ENCODE measurements at places on chromosomes 12 and 14.

GRCh38 chr12:93569301-93569655 lies 3.2 kb upstream of the SOCS2 start:
- no peak for DNase-seq

- DNase-seq, result no peak
These were observed 142.1 kb downstream of the DYRK2 start for GRCh38 chr12:67790660-67791059.

DNA sequence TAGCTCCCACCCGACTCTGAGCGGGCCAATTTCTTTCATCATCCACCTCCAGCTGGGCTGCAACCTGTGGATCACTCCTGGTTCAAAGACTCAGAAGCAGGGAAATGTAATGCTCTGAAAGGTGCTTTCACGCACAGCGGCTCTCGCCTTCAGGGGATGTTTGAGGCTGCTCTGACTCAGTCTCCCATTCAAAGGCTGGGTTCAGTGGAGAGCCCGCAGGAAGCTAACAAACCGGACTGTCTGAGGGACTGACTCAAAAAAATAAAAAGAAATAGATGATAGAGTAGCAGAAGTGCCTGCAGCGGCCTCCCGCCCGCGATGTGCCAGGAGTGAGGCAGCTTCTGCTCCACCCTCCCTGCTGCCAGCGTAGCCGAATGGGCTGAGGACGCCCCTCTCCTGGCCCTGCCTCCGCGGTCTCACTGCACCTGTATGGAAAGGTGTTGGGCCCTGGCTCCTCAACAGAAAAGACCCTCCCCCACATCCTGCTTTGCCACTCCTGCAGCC lies 98.0 kb downstream of the GCH1 start:
- no peak for DNase-seq

DNA sequence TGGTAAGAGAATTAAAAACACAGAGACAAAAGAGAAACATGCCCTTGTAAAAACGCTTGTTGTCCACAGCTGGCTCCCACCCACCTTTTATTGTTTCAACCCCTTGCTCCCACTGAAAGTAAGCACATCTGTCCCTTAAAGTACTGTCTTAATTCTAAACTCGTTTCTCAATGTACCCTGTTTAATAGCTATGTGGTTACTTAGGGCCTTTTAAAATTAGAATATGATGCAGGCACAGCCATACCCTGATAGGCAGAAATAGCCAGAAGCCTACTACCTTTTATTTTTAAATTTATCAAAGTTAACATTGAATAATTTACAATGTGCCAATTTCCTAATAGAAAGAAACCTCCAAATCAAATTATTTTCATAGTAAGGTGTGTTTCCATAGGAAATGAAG lies 4.0 kb upstream of the MGAT4C start:
- DNase-seq, result no peak
